Kidney (tissue), 22 donors: ENCODE measurements at places on chromosomes 5 and 9. TPM values are rescaled to one million over a fixed set of nuclear protein-coding genes. Genes with fewer than 3 reads are reported as not detected.

DNA sequence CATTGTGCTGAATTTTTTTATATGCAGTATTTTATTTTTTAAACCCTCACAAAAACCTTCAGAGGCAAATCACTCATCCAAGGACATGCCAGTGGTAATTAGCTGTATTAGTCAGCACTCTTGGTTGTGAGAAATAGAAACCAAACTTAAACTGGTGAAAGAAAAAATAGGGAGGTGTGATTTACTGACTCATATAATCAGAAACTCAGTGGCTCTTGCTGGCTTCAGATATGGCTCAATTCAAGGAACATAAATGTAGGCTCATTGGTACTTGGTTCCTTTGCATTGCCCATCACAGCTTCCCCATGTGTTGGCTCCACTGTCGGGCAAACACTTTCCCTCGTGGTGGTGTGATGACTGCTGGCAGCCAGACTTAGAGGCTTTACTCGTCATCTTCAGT is 497.2 kb downstream of the MAT2B start:
- DNase-seq, result no peak

Gene SPATA31D4
- not detected for polyA plus RNA-seq

Gene ZNF618
- 5.6 TPM for polyA plus RNA-seq

DNA sequence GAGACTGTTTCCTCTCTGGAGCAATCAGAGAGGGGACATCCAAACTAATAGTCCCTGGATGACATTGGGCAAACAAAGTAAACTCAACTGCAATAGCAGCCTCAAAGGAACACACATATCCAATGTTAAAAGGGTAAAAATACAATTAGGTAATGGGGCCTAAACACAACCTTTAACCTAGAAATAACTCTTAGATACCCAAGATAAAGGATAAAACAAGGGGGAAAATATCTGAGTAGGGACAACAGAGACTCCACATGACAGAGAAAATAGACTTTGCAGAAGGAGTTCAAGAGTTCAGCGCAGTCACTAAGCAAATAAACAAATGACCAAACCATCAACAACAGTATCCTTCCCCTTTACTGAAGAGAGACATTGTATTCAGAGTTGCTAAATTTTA is 149.3 kb downstream of the FBXO4 start:
- DNase-seq, result no peak

GRCh38 chr9:73357607-73358006 is 205.9 kb downstream of the ANXA1 start:
- no peak for DNase-seq

Gene BRD9
- polyA plus RNA-seq, result 17.5 TPM

GRCh38 chr5:181153814-181154213 is 6.4 kb downstream of the OR2V2 start:
- no peak for DNase-seq

DNA sequence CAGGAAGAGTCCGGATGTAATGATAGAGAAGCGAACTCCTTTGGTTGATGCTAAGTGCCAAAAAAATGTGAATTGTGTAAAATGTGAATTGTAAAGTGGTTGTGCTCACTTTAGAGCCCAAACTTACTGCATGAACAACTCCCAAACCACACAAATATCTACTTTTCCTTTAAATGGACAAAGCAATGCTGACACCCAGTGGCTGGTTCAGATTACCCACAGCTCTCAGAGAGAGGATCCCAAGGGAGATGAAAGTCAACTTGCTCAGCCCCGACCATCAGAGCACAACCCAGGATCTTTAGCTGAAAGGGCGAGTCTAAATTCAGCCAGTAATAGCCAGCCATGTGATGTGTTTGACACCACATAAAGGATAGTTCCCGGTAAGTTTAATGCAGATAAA is 133.7 kb downstream of the NMUR2 start:
- peak; percentile 16 for DNase-seq

DNA sequence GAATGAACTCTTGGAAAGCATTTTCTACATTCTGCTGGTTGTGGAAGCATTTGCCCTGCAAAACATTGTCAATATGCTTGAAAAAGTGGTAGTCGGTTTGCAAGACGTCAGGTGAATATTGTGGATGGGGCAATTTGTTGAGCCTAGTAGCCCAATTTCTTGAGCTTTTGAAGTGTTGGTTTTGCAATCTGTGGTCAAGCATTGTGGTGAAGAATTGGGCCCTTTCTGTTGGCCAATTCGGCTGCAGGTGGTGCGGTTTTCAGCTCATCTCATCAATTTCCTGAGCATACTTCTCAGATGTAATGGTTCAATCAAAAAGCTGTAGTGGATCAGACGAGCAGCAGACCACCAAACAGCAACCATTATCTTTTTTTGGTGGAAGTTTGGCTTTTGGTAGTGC is 426.8 kb upstream of the CDH9 start:
- DNase-seq, result no peak

GRCh38 chr9:106830527-106831150 is 32.3 kb upstream of the ZNF462 start:
- peak; percentile 38 for DNase-seq

Gene FAM221B
- not detected for polyA plus RNA-seq

Gene LCN2
- 8.2 TPM for polyA plus RNA-seq

- DNase-seq, result no peak
Measured at GRCh38 chr5:159103086-159103485, 3.4 kb upstream of the EBF1 start.

GRCh38 chr9:114343471-114344187 is 14.0 kb downstream of the ORM2 start:
- DNase-seq, result no peak

DNA sequence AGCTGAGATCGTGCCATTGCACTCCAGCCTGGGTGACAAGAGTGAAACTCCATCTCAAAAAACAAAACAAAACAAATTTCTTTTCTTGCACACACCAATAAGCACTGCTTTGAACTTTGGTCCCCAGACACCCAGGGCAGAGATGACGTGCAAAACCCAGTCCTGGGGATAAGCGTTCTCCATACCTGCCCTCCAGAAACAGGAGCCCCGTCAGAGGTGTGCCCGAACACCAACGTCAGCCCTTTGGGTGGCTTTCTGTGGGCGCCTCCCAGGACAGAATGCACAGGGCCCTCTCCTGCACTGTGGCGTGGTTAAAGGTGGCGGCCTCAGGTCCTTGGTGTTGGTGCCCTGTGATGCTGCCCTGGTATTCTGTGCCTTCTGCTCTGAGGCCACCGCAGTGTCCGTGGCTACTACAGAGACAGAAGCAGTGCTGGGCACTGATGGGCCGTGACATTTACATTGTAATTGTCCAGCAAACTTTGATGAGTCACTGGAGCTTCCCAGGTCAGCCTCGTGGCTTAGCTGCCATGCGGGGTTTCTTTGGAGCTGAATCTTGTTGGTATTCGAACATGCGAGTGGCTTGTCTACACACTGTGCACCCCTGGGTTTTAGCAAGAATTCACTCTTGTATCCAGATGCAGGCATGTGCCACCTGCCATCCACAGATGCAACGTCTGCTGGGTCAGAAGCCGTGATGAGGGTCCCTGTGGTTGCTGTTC is 9.8 kb downstream of the PPP1R26 start:
- DNase-seq, result no peak

GRCh38 chr5:79236970-79237739 is 1.2 kb downstream of the JMY start:
- peak; percentile 75 for DNase-seq

Gene TAS2R1
- not detected for polyA plus RNA-seq

DNA sequence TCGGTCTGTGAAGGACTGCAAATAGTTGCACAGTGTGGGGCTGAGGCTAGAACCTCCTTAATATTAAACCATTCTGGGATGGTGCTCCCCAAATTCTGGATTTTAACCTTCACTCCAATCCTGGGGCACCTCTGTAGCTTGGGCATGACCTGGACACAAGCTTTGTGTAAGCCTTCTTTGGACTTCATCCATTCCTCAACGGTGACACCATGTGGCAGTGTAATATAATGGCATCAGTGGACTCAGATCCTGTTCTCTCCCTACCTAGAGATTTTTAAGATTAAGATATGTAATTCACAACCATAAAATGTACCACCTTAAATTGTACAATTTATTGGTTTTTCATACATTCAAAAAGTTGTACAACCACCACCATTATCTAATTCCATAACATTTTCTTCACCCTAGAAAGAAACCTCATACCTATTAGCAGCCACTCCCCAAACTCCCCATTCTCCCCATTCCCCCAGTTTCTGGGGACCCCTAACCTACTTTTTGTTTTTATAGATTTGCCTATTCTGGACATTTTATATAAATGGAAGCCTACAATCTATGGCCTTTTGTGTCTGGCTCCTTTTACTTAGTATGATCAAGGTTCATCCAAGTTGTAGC is 4.8 kb upstream of the PLGRKT start:
- DNase-seq, result peak; percentile 57

DNA sequence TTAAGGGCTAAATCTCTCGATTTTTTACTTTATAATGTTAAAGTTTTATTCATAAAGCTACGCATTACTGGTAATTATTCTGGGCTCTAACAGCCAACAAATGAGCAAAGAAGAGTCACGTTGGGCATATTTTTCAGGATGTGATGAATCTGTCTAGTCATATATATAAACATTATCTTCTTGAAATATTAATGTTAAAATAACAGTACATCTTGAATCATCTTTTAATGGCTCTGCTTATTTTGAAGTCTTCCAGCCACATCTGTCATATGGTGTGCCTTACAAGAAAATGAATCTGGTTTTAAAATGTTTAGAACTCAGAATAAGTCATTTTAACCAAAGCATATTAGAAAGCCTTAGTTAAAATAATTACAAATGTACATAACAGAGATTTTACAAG is 96.9 kb downstream of the CWC27 start:
- no peak for DNase-seq

Gene CKS2
- 72.8 TPM for polyA plus RNA-seq

DNA sequence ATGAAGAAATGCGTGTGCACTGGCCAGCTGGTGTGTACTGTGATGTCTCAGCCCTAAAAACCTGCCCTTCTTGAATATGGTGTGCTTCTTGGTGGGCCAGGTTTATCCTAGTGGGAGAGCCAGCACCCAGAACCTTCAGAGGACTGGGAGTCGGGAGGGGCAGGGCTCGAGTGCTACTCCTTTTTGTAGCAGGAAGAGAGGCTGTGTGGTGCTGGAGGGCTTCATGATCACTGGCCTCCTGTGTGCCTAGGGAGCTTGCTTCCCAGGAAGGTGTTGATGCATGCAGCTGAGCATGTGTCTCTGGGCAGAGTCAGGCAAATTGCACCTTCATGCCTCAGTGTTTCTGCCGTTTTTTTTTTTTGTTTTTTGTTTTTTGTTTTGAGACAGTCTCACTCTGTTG is 20.0 kb downstream of the PHF2 start:
- peak; percentile 26 for DNase-seq

Gene TRAF2
- polyA plus RNA-seq, result 11.4 TPM

GRCh38 chr5:139410121-139410992 is 6.5 kb upstream of the SPATA24 start:
- no peak for DNase-seq

DNA sequence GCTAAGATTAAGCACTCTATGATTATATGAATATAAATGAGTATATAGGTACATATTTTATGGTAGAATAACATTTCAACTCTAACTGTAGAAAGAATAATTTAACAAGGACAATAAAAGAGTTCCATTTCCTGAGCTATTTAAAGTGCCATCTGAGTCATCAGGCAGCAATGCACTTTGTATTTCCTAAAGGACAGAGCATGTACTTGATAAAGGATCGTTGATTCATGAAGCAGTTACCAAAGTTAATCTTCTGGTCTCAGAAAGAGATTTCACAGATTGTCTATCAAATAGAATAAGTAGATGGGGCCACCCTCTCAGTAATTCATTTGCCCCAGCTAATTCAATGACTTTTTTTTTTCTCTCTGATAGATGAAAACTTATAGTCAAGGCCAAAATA is 747.8 kb downstream of the CDH18 start:
- no peak for DNase-seq

Gene RNF20
- 15.8 TPM for polyA plus RNA-seq

DNA sequence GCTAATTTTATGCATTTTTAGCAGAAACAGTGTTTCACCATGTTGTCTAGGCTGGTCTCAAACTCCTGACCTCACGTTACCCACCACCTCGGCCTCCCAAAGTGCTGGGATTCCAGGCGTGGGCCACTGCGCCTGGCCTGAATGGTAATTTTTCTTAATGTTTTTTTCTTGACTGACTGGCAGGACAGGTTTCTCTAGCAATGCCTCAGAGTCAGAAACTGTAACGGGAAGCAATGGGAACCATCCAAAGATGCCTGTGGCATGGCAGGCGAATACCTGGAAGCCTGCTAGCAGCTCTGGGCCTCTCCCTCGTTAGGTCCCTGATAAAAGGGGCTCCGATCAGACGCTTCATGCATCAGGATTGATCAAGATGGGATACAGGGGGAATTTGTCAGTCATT is 639.2 kb downstream of the NR2F1-AS1 start:
- peak; percentile 69 for DNase-seq

GRCh38 chr9:69900406-69900805 is 79.8 kb downstream of the CFAP95 start:
- DNase-seq, result no peak

DNA sequence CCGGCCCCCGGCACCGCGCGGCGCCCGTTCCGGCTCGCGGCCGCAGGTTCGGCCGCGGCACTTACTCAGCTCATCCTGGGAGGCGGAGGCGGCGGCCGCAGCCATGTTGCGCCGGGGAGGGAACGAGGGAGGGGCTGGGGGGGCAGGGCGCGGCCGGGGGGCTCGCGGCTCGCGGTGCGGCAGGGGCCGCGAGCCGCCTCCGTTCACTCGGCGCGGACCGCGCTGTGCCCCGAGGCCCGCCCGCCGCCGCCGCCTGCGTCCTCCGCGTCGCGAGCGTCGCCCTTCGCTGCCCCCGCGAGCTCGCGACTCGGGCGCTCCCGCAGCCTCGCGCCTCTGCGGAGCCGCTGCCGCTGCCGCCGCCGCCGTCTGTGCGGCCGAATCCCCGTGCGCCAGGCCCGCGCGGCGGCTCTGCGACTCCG is 735 bp downstream of the ECPAS start:
- DNase-seq, result no peak
